CD4-positive, alpha-beta T cell (primary cell): ENCODE measurements at places on chromosomes 7 and 10.

DNA sequence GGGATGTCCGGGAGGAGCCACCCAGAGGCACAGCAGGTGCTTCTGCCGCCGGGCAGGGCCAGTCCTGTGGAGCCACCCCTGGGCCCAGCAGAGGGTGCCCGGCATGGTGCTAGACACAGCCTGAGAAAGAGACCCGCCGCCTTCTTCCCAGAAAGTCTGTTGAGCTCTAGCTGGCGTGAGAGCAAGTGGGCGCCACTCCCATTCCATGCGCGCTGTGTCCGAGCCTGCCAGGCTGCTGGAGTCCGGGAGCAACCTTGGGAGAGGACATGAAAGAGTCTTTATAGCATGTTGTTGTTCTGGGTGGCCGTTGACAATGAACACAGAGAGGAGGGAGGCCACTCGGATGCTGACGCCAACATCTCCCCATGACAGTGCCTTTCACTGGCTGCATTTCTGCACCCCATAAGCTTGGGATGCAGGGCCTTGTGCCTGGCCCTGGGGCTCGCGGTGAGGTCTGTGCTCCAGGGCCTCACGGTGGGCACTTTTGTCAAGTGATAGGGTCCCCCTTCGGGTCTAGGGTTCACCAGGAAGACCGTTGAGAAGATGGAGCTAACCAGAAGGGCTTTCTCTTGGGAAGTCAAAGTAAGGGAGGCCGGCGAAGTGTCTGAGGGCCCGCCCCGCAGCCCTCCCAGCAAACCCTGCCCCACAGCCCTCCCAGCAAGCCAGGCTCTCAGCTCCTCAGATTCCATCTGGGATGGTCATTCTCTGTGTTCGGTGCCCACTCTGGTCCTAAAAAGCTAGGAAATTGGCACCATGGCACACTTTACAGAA is 47.3 kb downstream of the NKX6-2 start:
- peaks cover 6% of the 10 kb centered on the region for H3K36me3 ChIP-seq
- no peak for DNase-seq
- no peak overlapping the region for H3K27ac ChIP-seq
- no peaks in the 10 kb centered on the region for H3K4me1 ChIP-seq
- H3K27me3 ChIP-seq, result no peaks in the 10 kb centered on the region
- no peak overlapping the region for H3K4me3 ChIP-seq

GRCh38 chr7:147765301-147765700 is 825.3 kb upstream of the C7orf33 start:
- no peak for DNase-seq
- H3K36me3 ChIP-seq, result no peaks in the 10 kb centered on the region
- no peaks in the 10 kb centered on the region for H3K4me1 ChIP-seq
- H3K27me3 ChIP-seq, result no peaks in the 10 kb centered on the region
- H3K27ac ChIP-seq, result no peak overlapping the region

DNA sequence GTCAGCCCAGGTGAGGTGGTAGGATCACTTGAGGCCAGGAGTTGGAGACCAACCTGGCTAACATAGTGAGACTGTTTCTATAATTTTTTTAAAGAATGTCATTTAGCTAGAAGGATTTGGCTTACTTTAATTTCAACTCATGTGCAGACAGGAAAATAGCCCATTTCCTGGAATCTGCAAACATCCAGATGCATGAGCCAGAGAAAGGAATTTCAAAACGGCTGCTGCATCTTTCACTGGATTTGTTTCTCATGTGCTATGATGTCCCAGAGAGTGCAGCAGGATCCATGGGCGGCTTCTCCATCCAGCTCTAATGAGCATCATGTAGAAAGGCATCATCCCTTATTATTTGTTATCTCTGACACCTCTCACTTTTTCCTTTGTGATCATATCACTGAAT is 149.3 kb downstream of the GALNT17 start:
- no peaks in the 10 kb centered on the region for H3K27me3 ChIP-seq
- no peak overlapping the region for H3K4me3 ChIP-seq
- no peak for DNase-seq
- no peaks in the 10 kb centered on the region for H3K36me3 ChIP-seq

GRCh38 chr7:44533301-44534055 is 7.7 kb downstream of the NPC1L1 start:
- H3K27ac ChIP-seq, result no peak overlapping the region
- DNase-seq, result no peak
- no peaks in the 10 kb centered on the region for H3K27me3 ChIP-seq
- H3K4me3 ChIP-seq, result no peak overlapping the region
- no peaks in the 10 kb centered on the region for H3K36me3 ChIP-seq

GRCh38 chr7:992709-993607 is 10.0 kb downstream of the CYP2W1 start:
- H3K27me3 ChIP-seq, result peaks cover 6% of the 10 kb centered on the region
- peaks cover 12% of the 10 kb centered on the region for H3K36me3 ChIP-seq
- H3K27ac ChIP-seq, result no peak overlapping the region
